ENCODE measurements at places on chromosomes 6 and 20.

DNA sequence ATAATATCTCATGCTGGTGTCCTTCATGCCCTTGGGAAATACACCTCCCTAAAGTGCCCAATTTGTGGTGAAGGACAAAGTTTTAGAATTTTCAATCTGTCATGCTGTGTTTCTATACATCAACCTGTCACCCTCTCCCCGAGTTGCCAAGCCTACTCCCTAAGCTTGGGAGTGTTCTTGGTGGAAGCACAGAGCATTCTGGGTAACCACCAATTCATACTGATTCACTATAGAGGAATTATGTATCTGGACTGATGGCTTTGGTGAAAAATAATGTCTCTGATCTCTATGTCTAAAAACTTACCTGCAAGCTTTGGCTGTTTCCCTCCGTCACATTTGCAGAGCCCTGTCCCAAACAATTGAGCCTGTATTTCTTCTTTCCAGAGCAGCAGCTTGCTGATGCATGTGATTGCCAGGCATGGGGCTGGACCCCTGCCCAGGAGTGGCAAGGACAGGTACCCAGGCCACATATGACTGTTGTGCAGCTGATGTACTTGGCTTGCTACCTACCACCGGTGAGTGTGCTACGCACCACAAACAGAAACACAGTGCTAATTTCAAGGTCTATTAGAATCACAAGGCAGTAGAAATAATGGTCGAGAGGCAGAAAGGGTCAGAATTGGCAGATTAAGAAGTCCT lies 202.8 kb upstream of the CITED2 start:
- no peak for DNase-seq

- DNase-seq, result no peak
Observed at GRCh38 chr6:72849346-72849745, 227.5 kb downstream of the KCNQ5 start.

- DNase-seq, result no peak
Observed at GRCh38 chr6:78835817-78836216, 31.5 kb upstream of the IRAK1BP1 start.

DNA sequence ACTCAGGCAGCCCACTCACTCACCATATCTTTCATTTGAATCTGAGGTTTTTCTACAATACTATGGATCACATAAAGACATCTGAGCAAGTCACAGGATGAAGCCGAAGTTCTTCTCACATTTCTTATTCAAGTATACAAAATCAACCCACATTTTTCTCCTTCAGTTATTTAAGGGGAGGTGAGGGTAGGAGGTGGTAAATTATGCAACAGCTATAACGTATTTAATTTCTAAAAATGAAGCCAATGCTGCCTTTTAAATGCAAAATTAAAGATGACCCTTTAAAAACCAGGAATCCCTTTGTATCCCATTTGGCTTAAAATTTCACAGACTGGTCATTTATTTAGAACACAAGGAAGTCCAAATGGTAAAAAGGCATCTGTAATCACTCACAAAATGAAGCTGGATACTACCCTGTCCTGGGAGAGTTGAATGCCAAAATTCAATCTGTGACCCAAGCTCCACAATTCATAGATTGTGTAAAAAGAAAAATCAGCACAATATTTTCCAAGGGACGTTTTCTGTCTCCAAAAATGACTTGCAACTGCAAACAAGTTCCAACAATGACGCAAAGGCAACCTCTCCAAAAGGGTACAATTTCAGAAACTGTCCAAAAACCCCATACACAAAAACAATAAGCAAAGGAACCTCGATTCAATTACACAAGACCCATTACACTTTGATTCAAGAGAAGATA lies 48.8 kb downstream of the EPB41L2 start:
- DNase-seq, result no peak

- DNase-seq, result no peak
Observed at GRCh38 chr20:24810676-24811407, 138.2 kb upstream of the CST7 start.

- no peak for DNase-seq
Observed at GRCh38 chr6:133701633-133702331, 187.1 kb upstream of the TCF21 start.

- no peak for DNase-seq
Observed at GRCh38 chr6:167688123-167688522, 138.6 kb upstream of the AFDN start.

DNA sequence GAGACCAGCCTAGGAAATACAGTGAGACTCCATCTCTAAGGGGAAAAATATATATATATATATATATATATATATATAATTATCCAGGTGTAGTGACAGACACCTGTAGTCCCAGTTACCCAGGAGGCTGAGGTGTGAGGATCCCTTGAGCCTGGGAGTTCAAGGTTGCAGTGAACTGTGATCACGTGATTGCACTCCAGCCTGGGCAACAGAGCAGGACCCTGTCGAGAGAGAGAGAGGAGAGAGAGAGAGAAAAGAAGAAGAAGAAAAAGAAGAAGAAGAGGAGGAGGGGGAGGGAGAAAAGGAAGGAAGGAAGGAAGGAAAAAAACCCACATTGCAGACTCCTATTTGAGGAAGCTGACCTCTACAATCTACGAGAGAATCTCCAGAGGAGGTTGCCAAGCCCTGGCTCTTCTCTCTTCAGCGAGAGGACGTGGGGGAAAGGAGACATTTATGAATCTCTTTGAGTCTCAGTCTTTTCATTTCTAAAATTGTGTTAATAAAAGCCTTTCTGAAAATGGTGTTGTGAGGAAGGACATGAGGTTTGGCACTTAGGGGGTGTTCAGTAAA lies 49.7 kb downstream of the COL11A2 start:
- no peak for DNase-seq

GRCh38 chr20:4953881-4954280 lies 47.4 kb downstream of the SLC23A2 start:
- no peak for DNase-seq

- no peak for DNase-seq
Observed at GRCh38 chr6:157410045-157410444, 29.1 kb downstream of the ZDHHC14 start.

DNA sequence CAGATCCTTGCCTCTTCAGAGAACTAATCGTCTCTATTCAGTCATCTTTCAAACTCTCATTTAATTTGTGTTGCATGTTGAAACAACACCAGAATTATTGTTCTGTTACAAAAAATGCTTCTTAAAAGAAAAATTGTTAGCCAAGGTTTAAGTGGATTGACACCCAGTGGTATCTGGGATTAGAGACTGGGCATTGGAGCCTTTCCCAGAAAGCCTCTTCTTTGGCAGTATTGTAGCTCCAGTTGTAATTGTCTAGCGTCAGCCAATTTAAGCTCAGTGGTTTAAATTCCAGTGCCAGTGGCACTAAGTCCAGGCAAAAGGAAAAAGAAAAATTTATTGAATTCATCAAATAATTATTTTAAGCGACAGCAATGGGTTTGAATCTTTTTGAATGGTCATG lies 801 bp downstream of the CCDC28A start:
- no peak for DNase-seq

DNA sequence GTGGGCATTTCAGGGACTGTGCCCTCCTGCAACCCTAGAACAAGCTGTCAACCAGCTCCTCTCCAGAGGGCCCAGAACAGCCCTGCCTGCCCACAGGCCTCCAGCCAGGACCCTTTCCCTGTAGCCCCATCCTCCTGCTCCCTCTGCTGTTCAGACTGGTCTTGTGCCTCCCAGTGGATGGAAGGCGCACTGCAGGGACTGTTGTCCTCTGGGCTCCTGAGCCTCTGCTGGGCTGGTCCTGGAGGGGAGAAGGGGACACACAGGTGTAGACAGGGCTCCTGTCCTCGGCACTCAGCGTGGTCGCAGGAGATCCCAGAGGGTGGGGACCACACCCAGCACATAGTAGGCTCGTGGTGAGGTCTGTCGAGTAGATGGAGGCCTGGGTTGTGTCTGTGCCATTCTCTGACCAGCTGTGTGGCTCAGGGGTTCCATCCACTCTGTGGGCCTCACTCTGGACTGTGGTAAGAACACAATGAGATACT lies 11.5 kb downstream of the ITPR3 start:
- peak; percentile 53 for DNase-seq

DNA sequence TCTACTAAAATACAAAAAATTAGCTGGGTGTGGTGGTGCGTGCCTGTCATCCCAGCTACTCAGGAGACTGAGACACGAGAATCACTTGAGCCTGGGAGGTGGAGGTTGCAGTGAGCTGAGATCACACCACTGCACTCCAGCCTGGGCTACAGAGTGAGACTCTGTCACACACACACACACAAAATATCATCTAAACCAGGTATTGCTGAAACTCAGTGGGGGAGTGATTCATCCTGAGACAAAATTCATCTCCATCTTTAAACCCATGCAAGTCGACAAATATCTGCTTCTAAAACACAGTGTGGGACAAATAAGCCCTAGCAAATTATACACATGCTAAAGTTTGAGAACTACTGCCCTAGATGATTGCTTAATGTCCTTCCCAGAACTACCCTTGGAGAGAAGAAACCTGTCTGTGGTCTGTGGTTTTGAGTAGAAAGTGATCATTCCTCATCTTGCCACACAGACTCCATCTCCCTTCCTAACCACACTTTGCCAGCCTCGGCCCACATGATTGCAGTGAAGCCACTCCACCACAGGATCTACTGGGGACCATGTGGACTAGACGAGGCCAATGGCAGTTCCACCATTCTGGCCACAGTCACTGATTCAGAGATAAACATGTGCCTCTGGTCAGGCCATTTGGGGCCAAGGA lies 130.3 kb downstream of the OPRM1 start:
- DNase-seq, result no peak

DNA sequence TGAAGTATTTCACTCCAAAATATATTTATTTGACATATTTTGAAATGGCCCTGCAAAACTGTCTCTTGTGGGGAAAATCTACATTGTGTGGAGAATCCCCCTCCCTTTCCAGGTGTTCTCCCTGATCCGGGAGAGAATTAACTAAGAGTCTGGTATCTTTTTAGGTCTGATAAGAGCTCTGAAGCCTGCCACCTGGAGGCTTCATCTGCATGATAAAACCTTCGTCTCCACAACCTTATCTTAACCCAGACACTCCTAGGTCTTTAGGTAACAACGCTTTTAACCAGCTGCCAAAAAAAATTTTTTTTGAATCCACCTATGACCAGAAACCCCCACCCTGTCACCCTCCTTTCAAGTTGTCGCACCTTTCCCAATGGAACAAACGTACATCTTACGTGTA lies 43.0 kb downstream of the FAM184A start:
- DNase-seq, result no peak

GRCh38 chr6:102501615-102502014 lies 1108.1 kb downstream of the GRIK2 start:
- DNase-seq, result no peak

- DNase-seq, result no peak
Observed at GRCh38 chr6:4101298-4101697, 22.4 kb upstream of the FAM217A start.

- no peak for DNase-seq
Observed at GRCh38 chr6:95249175-95249574, 328.2 kb upstream of the MANEA start.

DNA sequence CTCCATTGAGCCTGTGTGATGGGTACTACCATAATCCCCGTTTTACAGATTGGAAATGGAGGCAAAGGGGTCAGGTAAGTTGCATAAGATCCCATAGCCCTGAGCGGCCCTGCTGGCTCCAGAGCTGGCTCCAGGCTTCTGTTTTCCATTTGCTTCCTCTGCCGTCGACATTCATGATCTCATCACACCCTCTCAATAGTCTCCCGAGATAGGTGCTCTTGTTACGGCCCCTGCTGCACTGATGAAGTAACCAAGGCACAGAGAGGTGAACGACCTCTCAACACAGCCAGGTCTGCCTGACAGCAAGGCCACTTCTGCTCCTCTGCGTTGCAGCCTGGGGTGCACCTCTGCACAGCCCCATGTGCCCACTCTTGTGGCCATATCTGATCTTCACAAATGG lies 16.9 kb downstream of the CDH22 start:
- DNase-seq, result no peak

DNA sequence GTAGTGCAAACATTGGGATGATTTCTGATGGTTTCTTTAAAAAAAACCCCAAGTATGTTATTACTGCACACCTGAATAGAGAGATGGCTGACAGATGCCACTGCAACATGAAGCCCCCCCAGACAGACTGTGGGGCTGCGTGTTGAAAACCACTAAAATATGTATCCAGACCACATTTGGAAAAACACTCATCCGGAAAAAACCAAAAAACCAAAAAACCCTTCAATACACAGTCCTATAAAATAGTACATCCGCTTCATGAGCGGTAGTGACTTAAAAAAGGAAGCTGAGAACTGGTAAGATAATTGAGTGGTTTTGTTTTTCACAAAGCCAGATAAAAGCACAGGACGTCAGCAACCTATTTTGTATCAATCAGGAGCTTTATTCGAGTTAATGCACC lies 47.1 kb upstream of the EDN3 start:
- DNase-seq, result no peak

DNA sequence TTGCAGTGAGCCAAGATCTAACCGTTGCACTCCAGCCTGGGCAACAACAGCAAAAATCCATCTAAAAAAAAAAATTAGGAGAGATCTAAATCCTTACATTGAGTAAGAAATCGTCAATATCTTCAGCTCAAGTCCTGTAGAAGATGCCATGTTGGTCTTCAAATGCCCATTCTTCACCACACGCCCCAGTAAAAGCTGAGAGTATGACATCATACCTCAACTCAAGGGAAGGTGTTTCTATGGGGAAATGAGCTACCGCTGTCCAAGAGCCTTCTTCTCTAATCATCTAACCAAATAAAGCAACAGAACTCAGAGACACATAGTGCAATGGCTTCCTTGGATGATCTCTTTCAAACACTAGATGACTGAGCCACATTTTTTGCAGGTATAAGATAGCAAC lies 2.5 kb upstream of the ZC3H12D start:
- no peak for DNase-seq

DNA sequence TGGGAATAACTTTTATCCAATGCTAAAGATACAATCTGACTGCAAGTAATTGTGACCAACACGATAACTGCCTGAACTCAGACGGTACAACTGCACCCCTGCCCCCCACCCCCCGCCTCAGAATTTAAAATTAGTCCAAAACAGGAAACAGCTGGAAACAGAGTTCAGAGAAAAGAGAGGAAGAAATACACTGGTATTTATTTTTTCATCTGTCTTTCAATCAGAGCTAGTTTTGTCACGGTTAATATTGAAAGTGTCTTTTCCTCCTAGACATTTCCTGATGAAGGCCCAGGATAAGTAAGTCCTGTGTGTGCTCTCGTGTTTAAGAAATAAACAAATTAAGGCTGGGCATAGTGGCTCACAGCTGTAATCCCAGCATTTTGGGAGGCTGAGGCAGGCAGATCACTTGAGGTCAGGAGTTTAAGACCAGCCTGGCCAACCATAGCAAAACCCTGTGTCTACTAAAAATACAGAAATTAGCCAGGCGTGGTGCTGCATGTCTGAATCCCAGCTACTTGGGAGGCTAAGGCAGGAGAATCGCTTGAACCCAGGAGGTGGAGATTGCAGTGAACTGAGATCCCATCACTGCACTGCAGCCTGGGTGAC lies 21.5 kb downstream of the ACSS1 start:
- DNase-seq, result no peak

Data from activated CD4-positive, alpha-beta T cell treated with anti-CD3 and anti-CD28 coated beads for 24 hours (primary cell).